ENCODE measurements at places on chromosomes 13 and 19.

DNA sequence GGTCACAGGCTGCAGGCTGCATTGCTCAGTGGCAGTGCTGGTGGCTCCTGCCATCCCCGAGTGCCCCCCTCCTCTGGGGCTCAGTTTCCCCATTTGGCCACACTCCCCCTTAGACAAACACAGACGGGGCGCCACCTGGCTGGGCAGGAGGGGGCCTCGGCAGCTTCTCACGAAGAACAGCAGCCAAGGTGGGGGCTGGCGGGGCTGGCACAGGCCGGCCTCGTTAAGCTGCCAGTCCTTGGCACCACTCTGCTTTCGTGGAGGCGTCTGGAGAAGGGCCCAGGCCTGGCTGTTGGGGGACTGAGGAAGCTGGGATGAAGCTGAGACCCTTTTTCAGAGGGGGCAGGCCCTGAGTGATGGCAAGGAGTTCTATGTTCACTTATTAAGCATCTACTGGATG, 3.7 kb upstream of the ZNRF4 start:
- DNase-seq: no peak

DNA sequence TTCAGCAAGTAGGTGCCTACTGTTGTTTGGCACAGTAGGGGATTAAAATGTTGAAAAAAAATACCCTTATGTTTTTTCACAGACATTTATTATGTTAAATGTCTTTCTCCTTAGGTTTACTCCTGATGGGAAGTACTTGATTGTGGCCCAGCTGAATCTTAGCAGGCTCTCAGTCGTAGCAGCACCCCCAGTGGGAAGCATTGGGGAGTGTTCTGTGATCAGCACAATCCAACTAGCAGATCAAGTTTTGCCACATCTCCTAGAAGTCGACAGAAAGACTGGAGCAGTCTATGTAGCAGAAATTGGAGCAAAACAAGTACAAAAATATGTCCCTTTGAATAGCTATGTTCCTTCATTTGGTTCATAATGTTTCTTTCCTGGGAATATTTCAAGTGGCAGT, 9.3 kb downstream of the NHLRC3 start:
- no peak for DNase-seq

- DNase-seq: no peak
These were observed 1.1 kb upstream of the ERF start for GRCh38 chr19:42255766-42256745.

DNA sequence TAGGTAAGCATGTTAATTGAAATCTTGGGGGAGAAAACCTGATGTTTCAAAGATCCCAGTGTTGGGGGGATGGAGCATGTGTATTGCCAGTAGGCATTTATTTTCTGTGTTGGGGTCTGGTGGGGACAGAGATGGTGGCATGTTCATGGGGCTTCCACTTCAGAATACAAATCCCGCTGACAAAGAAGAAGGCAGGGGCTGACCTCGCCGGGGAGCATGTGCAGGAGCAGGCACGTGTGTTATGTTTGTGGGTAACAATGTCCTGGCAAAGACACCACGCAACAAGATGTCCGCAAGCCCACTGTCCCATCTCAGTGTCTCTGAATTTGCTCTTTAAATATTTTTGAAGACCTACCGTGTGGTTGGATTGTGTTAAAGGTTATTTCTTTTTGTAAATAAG, 164.5 kb downstream of the TEX29 start:
- DNase-seq: no peak

DNA sequence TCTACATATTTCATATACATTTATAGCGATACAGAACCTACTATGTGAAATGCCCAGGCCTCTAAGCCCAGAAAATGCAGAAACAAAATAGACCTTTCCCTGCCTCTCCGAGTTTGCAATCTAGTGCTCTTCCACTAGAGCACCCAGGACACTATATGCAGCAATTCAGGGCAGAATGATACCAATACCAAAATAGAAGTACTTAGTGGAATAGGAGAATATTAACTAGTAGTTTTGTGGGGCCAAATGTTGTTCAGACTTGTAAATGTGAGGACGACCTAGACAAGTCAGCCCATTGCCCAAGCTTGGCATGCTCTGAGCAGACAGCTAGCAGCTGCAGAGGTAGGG, 35.8 kb upstream of the FLT1 start:
- DNase-seq: no peak
